ENCODE measurements at places on chromosomes 5 and 9.
A peak's percentile ranks its signal among the peaks of the same experiment; 100 is the strongest.

DNA sequence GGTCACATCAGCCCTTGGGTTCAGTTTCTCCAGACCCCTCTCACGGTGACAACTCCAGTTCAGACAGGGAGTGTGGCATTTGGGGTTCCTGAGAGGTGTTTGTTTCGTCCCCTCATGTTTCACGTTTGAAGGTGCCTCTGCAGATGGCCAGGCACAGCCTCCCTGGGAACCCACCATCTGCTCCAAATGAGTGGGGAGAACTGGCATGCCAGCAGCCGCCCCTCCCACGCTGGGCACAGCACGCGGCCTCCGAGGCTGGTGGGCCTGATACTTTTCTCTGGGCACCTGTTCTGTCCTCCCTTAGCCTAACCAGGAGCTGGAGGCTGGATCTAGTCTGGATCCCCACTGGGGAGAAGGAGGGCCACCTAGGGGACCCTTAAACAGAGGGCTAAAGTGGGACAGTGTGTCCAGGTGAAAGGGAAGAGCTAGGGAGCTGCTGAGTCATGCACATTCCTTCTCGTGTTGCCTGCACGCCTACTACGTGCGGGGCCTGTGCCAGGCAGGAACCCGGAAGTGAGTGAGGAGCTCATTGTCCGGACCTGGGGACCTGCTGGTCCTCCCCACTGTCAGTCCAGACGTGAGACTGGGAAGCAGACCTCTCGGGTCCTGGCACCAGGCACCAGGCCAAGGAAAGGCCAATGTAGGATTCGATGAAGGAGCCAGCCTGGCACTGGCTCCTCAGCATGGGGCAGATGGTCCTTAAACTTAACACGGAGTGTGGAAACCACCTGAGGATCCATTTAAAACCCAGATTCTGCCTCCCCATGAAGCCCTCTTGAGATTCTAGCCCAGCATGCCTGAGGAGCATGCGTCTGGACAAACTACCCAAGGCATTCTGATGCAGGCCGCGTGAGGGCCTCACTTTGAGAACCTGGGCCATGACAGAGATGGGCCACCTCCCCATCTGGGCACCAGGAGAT lies 11.7 kb downstream of the DNM1 start:
- DNase-seq: no peak

DNA sequence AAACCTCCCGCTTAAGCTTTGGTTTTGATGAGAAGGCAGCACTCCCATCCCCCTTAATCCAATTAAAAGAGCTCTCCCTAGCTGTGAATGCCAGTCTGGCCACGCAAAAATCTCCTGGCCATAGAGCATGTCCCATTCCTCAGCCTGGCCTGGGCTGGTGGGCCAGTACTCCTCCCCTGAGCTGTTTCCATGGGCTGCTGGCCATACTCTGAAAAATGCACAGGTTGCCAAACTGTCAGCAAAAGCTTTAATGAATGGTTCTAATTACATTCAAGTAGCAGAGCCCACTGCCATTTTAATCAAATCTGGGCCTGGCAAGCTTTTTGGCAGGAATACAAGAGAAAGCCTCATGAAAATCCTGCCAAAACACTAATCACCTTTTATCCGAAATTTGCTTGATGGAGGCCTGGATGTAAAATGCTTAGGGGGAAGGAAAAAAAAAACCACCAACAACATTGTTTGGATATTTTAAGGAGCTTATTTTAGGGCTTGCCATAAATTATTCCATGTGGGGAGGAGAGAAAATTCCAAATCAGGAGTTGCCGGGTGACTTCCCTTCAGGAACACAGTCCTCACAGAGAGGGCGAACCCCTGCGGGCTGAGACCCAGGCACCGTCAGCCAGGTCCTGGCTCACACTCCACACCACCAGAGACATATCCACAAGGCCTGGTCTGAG lies 243.3 kb downstream of the SEC61B start:
- DNase-seq: peak; percentile 86

- DNase-seq: no peak
Measured at GRCh38 chr9:88571419-88571818, 36.4 kb downstream of the NXNL2 start.

- no peak for DNase-seq
Measured at GRCh38 chr5:141517880-141518617, 29.2 kb downstream of the PCDHGC5 start.

- DNase-seq: no peak
Measured at GRCh38 chr5:135425641-135426040, 21.5 kb downstream of the DCANP1 start.

DNA sequence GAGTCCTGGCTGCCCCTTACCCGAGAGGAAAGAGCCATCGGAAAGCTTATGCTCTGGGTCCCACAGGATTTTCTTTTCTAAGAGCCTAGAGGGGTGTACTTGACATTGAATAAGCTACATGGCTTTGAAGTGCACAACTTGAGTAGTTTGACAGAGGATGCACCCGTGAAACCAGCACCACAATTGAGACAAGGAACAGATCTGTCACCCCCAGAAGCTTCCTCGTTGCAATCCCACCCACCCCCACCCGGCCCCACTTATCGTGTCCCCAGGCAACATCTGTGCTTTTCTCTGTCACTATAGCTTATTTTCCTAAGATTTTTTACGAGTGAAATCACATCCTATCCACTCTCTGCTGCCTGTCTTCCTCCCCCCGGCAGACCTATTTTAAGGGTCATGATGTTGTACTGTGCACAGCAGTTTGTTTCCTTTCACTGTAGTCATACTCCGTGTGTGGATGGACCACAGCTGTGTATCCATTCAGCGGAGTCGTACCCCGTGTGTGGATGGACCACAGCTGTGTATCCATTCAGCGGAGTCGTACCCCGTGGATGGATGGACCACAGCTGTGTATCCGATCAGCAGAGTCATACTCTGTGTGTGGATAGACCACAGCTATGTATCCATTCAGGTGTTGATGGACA lies 8.8 kb upstream of the FCN2 start:
- DNase-seq: no peak

DNA sequence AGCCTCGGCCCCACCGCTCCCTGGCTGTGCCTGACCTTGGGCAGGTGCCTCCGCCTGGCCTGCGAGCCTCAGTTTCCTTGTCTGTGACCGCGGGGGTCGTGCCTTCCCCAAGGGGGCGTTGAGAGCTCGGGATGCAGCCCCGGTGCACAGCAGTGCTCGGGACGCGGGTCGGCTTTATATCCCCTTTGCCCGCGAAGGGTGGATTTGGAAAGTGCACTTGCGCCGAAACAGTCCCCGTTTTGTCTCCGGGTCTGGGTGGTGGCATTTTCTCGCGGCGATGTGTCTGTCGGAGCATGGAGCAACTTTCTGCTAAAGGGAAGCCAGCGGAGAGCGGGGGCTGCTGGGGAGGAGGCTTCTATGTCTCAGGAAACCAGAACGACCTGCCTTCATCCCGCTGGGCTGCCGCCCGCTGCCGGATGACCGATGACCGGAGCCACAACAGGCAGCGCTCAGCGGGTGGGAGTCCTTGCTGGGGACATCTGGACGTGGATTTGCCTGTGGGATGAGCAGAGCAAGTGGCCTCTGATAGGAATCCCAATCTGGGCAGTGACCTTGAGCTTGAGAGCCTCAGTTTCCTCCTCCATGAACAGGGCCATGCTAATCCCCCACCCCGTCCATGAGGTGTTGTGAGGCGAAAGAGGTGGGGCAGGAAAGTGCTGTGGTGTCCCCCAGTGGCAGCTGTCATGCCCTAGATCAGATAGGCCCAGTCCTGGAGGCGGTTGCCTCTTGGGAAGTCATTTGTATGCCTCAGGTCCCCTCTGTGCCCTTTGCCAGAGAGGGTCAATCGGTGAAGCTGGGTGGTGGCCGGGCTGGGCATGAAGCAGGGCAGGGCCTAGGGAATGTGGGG lies 651 bp downstream of the HRH2 start:
- no peak for DNase-seq

- no peak for DNase-seq
Measured at GRCh38 chr9:128408963-128409431, 11.7 kb upstream of the CERCAM start.

- DNase-seq: no peak
Measured at GRCh38 chr9:77563174-77563573, 84.9 kb downstream of the GNA14 start.

DNA sequence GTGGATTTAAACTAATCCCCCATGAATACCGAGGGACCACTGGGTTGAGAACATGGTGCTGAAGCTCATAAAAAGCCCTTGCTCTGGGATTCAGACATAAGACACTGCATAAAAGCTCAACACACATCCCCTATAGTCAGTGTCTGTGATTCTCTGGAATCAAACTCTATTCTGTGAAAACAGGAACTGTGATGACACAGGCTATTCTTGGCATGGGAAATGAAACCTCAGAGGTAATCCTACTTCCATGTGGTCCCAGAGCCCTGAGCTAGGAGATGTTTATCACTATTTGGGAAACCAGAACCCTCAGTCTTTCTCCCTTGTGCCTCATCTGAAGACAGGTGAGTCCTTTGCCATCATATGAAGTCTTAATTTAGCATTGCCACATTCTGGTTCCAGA lies 135.4 kb upstream of the PRSS3 start:
- no peak for DNase-seq

GRCh38 chr5:95531491-95531890 lies 23.3 kb downstream of the SKIC3 start:
- DNase-seq: no peak

All from NCI-H2081 treated with DMSO at 0.1 percent for 48 hours (cell line).